ENCODE measurements at places on chromosomes 6 and 20.

DNA sequence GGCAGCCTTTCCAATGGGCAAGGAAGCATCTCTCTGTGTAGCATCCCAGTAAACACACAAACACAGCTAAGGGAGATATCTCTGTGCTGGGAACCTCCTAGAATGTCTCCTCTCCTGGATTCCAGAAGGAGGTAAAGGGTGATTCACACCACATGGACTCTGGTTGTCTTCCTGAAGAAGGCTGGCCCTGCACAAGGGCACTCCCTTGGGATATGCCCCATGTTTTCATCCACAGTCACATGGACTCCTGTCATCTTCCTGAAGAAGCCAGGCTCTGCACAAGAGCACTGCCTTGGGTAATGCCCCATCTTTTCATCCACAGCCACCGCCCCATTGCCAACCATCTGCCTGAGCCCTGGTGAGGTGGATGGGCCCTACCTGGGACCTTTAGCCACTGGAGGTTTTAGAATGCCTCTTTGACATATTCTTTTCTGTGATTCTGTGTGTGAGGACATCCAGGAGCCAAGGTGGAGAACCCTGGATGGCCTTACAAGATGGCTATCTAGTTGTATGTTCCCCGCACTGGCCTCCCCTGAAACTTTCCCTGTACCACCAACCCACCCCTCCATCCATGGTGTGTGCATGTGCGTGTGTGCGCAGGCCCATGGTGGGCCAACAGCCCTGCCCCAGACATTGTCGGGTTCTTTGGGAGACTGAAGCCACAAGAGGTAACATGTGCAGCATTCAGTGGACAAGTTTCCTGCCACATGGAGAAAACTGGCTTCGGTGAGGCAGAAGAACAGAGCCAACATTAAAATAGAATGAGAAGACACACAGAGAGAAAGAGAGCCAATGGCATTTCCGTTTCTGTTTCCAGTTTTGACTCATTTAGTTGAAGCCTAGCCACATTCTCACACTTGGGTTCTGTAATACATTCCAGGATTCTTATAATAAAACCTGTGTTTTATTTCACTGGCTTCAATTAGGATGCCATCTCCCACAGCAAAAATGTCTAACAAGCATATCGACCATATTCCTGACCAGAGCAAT lies 110.2 kb upstream of the CST7 start:
- DNase-seq, result no peak

GRCh38 chr20:13873831-13874230 lies 89.0 kb downstream of the NDUFAF5 start:
- no peak for DNase-seq

GRCh38 chr6:90982051-90982450 lies 395.2 kb upstream of the MAP3K7 start:
- DNase-seq, result no peak

DNA sequence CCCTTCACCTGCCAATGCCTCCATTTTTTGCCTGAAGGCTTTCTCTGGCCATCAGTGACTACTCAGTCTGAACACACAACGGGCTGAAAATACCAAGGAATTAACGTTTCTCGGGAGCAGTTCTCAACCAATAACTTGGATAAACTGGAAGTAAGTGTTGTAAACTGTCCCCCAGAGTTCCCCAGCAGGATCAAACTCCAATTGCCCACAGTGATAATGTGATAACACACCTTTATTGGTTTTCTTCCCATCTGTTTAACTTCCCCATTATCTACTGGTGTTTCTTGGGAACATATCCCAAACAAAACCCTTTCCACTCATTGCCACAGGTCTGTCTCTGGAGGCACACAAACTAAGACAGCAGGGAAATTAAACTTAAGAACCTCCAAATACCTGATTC lies 21.8 kb upstream of the FAM135A start:
- DNase-seq, result no peak

DNA sequence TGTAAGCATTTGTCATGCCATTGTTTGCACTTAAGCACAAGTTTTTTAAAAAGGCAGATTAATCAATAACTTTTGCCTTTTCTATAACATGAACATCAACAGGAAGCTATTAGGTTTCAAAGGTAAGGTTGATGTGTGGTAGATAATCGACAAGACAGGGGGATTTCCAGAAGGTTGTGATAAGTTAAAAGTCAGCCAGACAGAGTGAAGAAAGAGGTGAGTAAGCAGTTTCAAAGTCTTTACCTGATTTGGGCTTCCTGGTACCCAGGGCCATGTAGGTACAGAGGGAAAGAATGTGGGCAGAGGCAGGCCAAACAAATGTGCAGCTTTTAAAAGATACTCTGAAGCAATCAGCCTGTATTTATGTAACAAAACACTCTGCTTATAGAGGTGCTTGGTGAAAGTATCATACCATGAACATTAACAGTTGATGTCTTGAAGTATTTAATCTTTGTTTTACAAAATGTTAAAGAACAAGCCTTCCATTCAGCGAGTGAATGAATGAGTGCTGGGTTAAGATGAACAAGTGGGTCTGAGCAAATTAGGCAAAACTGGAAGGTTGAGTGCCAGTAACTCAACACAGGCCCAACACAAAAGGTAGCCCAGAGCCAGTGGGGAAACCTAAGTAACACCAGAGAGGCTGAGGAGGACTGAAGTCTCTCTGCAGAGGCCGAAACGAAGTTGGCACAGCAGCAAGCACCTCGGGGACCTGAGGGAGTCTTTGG lies 60.2 kb downstream of the LRRC1 start:
- DNase-seq, result no peak

DNA sequence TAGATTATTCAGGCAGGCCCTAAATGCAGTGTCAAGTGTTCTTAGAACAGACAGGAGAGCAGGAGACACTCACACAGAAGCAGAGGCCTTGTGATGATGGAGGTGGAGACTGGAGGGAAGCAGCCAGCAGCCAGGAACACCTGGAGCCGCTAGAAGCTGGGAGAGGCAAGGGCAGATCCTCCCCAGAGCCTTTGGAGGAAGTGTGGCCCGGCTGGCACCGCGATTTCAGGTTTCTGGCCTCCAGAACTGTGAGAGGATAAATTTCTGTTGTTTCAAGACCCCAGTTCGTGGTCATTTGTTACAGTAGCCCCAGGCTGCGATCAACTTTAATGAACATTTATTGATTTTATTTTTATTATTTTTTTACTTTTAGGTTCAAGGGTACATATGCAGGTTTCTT lies 203.0 kb downstream of the QKI start:
- DNase-seq, result no peak

DNA sequence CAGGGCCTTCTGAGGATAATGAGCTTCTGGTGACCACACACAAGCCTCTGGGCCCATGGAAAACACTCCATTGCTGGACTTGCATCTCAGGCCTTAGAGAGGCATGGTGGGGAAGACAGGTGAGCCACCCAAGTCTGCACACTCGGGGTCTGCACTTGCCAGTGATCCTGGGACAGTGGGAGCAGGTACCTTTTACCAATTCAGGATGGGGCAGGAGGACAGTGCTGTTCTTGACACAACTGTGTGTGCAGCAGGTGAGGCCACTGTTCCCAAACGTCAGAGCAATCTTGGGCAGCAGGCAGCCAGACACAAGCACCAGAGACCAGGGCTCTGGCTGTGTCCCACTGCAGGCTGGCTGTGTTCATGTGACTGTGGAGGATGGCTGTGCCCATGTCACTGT lies 221.3 kb downstream of the ERMARD start:
- DNase-seq, result no peak

All from endothelial cell (in vitro differentiated cells).